ENCODE measurements at places on chromosomes 13 and 19.

GRCh38 chr13:39106216-39107005 lies 68.2 kb downstream of the NHLRC3 start:
- no peak for DNase-seq

- no peak for DNase-seq
Observed at GRCh38 chr13:94056362-94056990, 423.0 kb downstream of the DCT start.

- DNase-seq, result no peak
Observed at GRCh38 chr19:718991-719512, 10.3 kb downstream of the PALM start.

DNA sequence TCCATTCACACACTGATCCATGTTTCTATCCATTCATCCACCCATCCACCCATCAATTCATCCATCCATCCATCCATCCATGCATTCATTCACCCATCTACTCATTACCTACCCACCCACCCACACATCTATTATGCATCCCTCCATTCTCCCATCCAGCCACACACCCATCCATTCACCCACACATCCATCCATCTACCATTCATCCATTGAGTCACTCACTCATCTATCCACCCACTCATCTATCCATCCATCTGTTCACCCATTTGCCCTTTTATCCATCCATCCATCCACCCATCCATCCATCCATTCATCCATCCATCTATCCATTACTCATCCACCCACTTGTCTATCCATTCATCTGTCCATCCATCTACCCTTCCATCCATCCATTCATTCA lies 30.1 kb downstream of the CELF5 start:
- no peak for DNase-seq

Data from endothelial cell (in vitro differentiated cells).